ENCODE measurements at places on chromosomes 1 and 21.

GRCh38 chr1:224481601-224482000, 47.0 kb upstream of the WDR26 start:
- DNase-seq: no peak

- no peak for DNase-seq
Observed at GRCh38 chr1:41724248-41724647, 194.5 kb downstream of the HIVEP3 start.

DNA sequence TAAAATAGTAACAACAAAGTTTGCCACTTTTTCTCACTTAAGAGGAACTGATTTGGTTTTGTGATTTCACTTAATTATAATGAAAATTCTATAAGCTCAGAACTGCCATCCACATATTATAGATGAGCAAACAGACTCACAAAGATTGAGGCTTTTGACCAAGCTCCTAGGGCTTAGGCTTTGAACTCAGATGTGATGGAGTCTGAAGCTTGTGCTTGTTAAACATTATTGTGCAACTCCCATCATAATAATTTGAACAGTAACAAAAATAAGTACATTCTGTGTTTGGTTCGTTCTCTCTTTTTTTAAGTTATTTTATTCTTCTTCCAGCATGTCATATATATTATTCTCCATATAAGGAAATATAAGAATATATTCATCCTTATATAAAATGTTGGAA, 403.4 kb downstream of the PTPRC start:
- DNase-seq: no peak

- no peak for DNase-seq
Observed at GRCh38 chr1:163652441-163652840, 330.7 kb downstream of the NUF2 start.

DNA sequence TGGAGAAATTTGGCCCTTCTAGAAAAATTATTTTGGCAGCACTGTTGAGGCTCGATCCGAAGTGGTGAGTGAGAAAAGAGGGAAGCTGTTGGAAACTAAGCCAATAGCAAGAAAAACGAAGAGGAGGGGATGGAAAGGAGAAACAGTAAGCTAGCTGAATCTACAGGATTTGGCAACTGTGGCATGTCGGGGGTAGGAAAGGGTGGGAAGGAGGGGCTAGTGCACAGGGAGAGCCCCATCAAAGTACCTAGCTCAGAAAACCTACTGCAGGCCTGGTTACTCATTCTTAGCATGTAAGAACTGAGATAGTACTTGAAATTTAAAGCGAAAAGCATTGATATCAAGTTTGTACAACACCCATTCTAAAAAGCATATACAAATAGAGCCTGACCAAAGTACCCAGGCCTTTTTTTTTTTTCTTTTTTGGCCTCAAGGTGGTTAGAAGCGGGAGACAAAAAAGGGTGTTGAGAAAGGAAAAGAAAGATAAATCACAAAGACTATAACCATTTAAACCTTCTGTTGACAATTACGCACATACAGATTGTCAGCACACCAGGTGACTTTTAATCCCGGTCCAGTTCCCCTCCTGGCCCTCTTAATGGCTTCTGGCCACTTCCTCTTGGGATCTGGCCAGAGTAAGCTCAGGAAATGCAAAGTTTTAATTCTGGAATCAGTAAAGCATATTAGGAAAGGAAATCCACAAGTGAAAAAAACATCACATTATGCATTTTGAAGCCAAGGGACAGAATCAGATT, 50.4 kb downstream of the SLC16A1 start:
- DNase-seq: no peak

- DNase-seq: no peak
Observed at GRCh38 chr1:12505231-12505630, 112.8 kb downstream of the DHRS3 start.
